ENCODE measurements at places on chromosomes 16 and 17.

GRCh38 chr16:89786474-89787364 is 29.7 kb downstream of the FANCA start:
- DNase-seq: no peak

DNA sequence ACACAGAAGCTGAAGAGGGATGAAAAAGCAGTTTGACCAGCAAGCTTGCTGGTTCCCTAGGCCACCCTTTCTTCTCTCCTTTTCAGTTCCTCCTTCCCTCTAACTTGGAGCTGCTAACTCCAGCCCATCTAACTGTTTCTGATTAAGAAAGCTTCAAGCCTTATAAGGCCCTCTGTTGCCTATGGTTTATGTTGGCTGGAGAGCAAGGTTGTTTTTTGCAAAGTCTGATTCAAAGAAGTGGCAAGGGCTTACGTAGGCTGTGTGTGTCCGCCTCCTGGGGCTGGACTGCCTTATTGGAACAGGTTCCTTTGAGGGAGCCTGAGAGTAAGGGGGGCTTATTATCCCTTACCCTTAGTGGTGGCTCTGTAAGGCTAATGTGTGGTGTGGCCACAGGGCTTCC is 7.1 kb downstream of the AKAP1 start:
- DNase-seq: no peak

GRCh38 chr17:1126250-1126797 is 53.5 kb downstream of the ABR start:
- peak; percentile 46 for DNase-seq

DNA sequence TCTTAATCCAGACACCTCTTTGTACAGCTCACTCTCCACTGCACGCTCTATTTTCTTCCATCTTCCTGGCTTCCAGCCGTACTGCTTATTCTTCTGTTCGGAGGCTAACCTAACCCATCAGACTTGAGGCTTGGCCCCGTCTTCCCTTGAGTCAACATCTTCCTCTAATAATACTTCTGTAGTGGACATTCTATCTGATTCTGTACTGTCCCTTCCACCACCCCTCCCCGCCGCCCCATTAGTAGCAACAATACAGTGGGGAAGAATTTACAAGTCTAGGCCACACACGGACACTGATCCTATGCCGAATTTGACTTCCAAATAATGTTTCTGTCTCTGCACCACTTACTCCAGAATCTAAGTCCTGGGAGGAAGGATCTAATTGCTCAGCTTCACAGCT is 86.0 kb upstream of the TNRC6A start:
- no peak for DNase-seq

DNA sequence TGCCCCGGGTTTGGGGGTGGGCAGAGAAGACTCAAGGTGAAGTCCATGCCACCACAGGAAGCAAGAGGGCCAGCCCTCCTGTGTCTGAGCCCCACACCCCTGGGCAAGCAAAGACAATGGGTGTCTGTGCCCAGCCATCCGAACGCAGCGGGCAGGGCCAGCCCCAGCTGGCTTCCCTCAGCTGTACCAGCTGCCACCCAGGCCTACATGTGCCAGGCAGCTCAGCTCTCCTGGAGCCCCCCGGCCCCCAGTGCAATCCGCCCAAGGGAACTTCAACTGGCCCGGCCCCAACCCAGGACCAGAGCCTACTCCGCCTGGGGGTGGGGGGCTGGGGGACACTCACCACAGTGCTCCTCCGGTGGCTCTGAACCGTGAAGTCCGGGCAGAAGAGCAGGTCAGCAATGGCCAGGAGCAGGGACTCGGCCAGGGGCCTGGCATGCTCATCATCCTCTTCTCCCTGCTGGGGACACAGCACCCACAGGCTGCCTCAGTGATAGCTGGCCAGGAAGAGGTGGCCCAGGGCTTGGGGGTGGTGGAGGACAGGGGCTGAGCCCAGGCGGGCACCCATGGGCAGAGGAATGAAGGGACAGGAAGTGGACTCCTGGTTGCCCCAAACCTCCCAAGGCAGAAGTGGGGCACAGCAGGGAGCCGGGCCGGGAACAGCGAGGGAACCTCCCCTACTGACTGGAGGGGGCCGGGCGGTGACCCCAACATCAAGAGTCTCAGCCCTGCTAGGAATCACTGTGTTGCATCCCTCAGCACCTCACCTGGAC is 9.8 kb downstream of the HID1 start:
- DNase-seq: peak; percentile 61

GRCh38 chr17:77654850-77655249 is 303.7 kb upstream of the TNRC6C start:
- no peak for DNase-seq
